WTC11 (cell line): ENCODE measurements at places on chromosomes 11 and 22. TPM values are rescaled to one million over a fixed set of nuclear protein-coding genes. Genes with fewer than 3 reads are reported as not detected.

Gene MN1
- 16.3 to 21.3 TPM (median 16.7 TPM) in 3 replicates for total RNA-seq

Gene MAPK8IP2
- total RNA-seq: 1.8 to 4.9 TPM (median 1.9 TPM) in 3 replicates

DNA sequence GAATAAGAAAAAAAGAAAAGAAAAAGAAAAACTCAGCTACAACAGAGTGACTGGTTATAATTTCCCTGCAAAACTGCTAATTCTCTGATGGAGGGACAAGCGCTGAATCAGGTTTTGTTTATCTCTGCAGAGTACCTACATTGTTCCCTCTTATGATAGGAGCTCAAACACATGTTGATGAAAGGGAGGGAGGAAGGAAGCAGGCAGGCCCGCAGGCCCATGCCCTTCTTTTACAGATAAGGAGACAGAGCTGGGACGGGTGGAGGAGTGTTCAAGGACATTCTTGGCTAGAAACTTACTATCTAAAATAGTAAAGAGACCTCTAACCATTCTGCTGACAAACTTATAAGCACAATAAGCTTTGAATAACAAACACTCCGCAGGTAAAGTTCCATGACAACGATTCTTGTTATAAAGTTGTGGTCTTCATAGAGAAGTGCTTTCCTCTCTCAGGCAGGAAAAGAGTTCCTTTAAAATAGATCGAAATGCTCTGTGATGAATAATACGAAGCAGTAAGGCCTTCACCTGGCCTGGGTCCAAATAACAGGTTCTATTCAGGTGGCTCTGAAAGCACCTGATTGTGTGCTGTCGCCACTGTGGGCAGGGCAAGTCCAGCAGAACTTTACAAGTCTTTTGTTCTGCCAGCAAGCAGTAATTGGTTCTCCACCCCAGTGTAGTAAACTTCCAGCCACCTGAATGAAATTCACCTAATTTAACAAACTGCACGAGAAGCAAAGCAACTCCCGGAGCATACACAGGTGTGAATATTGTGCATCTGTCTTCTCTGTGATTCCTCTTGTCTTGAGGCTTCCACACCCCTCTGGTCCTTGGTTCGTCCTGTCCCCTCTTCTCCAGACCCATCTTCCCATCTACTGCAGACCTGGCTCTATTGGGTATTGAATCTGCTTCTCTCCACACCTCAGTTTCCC, 15.3 kb upstream of the MICAL2 start:
- DNase-seq: no peak

DNA sequence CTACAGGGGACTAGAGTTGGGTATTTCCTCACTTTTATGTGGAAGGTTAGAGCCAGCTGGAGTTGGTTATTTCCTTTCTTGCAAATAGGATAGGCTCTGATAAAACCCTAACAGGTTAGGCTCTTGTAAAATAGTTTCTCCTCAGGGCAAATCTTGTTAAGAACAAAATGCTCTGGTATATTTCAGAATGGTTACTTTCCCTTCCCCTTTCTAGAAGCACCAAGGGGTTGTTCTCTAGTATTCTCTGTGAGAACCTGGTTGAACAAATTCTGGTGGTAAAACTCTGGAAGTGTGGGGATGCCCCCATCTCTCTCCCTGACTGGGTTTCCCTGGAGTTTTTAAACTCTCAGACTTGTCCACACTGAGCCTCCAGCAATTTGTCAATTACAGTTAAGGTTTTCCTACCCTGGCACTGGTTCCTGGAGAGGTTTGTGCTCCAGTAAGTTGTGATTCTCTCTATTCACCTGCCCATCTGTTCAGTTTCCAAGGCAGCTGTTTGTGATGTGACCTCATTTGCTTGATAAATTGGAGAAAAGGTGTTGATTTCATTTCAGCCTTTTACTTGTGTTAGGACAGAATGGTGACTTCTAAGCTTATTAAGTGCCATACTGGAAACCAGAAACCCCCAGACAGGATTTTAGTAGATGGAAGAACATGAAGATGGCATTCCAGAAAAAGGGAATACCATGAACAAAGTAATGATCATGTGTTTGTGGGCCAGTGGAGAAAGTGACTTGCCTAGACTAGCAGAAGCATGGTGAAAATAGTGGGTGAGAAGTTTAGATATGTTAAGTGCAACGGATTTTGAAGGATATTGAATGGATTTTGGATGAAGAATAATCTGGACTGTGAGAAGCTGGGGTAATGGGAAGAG, 64.6 kb downstream of the EXT2 start:
- DNase-seq: no peak

DNA sequence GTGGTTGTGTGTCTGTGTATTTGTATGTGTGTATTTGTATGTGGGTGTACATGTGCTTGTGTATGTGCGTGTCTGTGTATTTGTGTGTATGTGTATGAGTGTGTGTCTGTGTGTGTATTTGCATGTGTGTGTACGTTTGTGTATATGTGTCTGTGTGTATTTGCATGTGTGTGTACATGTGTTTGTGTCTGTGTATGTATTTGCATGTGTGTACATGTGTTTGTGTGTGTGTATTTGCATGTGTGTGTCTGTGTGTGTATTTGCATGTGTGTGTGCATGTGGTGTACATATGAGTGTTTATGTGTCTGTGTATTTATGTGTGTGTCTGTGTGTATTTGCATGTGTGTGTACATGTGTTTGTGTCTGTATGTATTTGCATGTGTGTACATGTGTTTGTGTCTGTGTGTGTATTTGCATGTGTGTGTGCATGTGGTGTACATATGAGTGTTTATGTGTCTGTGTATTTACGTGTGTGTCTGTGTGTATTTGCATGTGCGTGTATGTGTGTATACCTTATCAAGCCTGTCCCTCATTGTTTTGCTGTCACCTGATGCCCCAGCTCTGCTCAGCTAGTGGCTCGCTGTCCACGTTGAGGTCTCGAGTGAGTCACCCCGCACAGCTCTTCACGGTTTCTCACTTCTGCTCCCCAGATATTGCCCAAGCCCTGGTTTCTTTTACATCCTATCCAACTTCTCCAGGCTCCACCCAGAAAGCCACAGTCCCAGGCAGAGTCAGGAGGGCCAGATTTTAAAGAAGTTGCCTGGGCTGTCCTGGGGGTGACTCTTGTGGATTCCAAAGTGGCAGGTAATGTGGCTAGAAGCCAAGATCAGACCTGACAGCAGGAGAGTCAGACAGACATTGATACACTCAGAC, 15.2 kb downstream of the MB start:
- no peak for DNase-seq

DNA sequence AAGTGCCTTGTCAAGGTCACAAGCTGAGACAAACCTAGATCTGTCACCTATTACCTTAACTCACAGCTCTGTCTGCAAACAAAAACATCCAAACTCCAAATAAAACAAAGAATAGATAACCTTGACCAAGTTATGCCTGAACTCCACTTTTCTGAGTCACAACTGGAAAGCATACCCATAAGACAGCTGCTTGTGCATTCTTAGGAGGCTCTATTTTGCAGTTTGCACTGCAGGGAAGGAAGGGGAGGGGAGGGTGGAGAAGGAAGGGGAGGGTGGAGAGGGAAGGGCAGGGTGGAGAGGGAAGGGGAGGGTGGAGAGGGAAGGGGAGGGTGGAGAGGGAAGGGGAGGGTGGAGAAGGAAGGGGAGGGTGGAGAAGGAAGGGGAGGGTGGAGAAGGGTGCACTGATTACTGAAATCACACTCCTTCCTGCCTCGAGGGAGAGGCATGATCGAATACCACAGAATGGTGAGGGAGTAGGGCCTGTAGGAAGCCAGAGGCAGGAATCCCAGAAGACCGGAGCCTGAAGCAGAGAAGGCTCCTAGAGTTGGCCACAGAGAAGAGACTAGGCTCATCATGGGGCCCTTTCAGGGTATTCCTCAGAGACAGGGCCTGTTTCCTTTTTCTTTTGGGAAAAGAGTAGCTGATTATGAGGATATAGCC, 5.7 kb upstream of the OR52K2 start:
- no peak for DNase-seq

Gene OR8A1
- total RNA-seq: not detected in 3 replicates
